T1000 (cell line): ENCODE measurements at places on chromosomes 2 and 18.

DNA sequence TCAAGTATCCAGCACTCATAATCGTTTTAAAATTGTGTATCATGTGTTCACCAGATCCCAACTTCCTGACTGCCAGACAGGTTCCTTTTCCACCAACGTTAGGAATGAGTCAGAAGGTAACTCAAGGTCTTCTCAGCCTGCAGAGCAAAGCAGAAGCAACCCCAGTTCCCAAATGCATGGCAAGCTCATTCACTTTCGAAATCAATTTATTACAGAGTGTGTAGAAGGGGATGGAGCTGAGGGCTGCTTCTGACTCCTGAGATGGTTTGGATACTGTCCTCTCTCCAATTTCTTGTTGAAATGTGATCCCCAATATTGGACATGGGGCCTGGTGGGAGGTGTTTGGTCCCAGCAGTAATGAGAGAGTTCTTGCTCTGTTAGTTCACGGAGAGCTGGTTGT lies 114.5 kb downstream of the PIEZO2 start:
- no peak for DNase-seq

- DNase-seq = no peak
Observed at GRCh38 chr2:153028626-153029025, 310.2 kb downstream of the ARL6IP6 start.

GRCh38 chr2:81225756-81226155 lies 921.2 kb upstream of the LRRTM1 start:
- DNase-seq = no peak

DNA sequence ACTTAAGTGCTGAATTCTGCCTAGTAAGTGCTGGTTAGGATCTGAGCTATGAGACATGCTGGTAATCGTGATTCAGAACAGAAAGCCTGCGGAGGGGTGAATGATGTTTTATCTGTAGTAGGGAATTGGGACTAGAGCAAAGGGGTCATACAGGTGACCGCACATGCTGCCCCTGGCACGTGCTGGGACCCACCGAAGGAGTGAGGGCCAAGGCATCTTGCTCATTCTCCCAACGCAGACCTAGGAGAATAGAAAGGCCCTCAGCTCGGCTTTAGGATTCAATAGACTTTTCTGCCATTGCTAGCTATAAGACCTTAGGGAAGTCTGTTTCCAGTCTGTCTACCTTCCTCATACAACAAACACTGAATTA lies 8.8 kb upstream of the SMAD7 start:
- DNase-seq = no peak

DNA sequence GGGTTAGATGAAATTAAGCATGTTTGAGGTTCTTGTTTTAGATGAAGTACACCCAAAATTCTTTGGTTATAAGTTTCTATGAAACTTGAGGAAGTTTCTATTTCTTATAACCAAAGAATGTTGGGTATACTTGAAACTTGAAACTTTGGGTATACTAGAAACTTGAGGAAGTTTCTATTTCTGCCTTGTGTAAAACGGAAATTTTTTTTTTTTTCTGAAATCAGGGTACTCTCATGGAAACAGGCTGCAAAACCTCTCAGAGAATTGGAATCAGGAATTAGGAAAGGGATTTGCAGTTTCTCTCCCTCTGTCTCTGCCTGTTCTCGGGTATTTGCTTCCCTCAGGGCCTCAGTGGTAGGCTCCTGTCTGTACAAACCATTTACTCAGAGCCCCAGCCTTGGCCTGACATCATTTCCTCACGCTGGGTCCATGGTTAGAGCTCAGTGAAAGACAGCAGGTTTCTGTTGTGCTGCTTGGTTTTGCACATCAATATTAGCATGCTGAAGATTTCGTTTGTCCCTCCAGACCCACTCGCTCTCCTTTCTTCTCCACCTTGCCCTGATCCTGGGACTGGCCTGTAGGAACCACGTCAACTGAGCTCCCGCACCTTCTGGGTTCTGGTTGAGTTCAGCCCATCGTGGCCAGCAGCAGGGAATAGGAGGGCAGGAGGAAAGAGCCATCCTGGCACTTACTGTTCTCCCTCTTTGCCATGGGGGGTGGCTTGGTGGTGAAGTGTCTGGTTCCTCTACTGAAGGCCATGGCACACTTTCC lies 106.4 kb downstream of the POLR1A start:
- no peak for DNase-seq

DNA sequence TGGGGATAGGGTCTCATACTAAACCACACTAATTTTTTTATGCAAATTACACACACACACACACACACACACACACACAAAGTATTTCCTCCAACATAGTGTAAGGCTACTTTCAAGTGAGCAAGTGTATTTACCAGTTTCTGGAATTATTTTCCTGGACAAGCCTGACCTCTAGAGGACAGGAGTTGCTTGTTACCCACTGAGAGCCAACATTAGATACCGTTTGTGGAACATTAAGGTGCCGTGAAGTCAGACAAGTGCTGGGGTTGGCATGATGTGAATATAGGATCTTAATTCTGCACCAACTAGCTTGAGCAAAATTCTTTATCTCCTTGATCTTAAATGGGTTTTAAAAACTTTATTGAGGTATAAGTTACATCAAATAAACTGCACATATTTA lies 39.3 kb upstream of the SERPINB2 start:
- DNase-seq = no peak

- no peak for DNase-seq
Observed at GRCh38 chr2:105460048-105460732, 61.3 kb upstream of the FHL2 start.
